ENCODE measurements at places on chromosomes 2 and 18.

- no peak for DNase-seq
These were observed 326.1 kb upstream of the SKOR2 start for GRCh38 chr18:47577520-47577919.

DNA sequence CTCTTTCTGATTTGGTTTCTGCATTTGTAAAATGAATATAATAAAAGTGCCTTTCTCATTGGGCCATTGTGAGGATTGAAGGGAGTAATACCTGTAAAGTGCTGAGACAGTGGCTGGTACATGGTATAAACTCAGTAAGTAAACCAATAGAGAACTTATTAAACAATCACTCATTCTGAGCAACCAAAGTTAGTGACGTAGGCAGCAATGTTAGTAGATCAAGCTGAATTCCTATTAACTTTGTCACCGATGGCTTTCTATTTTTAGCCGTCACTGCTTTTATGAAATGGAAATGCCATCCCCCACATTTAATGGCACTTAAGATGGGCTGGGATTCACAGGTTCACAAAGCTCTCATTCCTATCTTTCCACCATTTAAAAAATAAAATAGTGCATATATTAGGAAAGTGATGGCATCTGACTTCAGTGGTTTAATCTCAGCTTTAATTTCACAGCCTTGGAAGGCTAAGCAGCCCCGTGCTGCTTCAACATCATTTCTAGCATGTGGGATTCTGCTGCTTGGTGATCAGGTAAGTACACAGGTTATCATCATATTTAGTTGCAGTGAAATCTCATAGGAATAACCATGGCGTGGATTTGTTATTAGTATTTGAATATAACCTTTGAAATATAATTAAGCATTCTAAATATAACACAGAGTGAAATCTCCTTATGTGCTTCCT is 17.6 kb upstream of the PPP4R1 start:
- DNase-seq, result no peak

- DNase-seq, result no peak
These were observed 68.0 kb downstream of the DAW1 start for GRCh38 chr2:227939271-227940027.

DNA sequence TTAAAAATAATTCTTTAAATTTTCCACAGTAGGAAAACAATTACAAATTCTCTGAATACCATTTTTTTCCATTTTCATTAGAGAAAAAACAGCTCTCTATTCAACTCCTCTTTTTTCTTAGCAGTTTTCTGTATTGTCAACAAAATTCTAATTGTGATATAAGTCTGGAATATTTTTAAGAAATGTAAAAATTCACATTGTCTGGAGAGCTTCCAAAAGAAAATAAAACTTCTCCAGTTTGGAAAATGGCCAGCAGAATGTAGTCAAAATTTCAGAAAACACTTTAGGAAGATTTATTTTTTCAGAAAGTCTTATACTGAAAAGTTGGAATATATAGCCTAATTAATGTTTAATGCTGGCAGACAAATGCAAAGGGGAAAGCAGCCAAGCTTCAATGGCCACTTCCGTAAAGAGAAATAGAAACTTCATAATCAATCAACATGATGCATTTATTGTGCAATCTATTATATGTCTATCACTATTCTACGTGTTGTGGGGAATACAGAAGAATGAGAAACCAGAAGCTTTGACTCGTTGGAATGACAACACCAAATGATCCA is 733.2 kb upstream of the PKDCC start:
- DNase-seq, result no peak

- no peak for DNase-seq
These were observed 153.6 kb downstream of the DSEL start for GRCh38 chr18:67362906-67363305.

- DNase-seq, result no peak
These were observed 809.0 kb upstream of the FAM98A start for GRCh38 chr2:34408100-34408499.

GRCh38 chr2:194096402-194096801 is 1560.6 kb upstream of the SLC39A10 start:
- DNase-seq, result no peak

GRCh38 chr2:189411860-189412259 is 29.4 kb upstream of the WDR75 start:
- DNase-seq, result no peak

DNA sequence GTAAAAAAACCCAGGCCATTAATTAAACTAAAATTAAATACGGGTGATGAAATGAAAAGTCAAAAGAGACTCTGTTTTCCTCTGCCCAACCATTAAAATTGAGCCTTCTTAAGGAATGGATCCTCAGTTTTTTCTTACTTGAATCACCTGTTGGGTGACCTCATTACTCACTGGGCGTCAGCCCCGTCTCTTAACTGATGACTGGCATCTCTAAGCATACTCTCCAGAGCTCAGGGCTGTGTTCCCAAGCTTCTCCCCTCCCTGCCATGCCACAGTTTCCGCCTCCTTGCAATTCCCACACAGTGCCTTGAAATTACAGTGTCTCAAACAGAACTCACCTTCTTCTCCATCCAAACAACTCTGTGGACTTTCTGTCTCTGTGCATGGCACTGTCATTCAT is 421.1 kb upstream of the CELF4 start:
- DNase-seq, result no peak

- DNase-seq, result no peak
These were observed 265.0 kb upstream of the PARD3B start for GRCh38 chr2:204280262-204280668.

- no peak for DNase-seq
These were observed 696.5 kb downstream of the TDRD15 start for GRCh38 chr2:21820271-21820670.

DNA sequence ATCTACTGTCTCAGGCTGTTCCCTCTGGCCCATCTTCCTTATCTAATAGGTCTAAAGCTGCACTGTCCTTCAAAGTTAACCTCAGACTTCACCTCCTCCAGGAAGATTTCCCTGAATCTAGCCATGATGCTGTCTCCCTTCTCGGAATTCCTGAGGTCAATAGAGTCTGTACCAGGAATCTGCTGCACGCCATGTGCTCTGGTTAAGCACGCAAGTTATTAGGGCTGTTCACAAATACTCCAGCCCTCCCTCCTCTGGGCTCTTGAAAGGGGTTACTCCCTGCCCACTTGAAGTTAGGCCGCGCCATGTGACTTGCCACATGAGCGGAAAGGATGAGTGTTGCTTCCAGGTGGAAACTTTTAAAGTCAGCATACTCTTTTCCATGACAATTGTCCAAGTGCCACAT is 43.6 kb downstream of the MCFD2 start:
- no peak for DNase-seq

DNA sequence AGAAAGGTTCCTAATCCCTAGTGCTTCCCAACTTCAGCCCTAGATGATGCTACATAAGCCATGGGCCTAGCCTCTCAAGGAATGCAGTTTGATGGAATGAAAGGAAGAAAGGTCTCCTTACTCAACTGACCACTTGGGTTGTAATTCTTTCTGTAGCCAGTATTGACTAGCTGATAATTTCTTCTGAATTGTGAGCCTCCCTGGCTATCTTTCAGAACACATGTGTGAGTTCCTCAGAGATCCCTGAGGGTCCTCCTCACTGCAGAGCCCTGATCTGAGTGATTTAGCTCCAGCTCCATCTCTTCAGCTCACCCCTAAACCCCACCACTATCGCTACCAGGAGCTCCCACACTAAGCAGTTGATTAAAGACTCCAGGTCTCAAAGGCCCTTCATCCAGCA is 31.5 kb downstream of the CFAP210 start:
- no peak for DNase-seq

- no peak for DNase-seq
These were observed 67.4 kb upstream of the ZNF804A start for GRCh38 chr2:184530959-184531358.

GRCh38 chr2:207394812-207395534 is 134.8 kb upstream of the CREB1 start:
- DNase-seq, result no peak

DNA sequence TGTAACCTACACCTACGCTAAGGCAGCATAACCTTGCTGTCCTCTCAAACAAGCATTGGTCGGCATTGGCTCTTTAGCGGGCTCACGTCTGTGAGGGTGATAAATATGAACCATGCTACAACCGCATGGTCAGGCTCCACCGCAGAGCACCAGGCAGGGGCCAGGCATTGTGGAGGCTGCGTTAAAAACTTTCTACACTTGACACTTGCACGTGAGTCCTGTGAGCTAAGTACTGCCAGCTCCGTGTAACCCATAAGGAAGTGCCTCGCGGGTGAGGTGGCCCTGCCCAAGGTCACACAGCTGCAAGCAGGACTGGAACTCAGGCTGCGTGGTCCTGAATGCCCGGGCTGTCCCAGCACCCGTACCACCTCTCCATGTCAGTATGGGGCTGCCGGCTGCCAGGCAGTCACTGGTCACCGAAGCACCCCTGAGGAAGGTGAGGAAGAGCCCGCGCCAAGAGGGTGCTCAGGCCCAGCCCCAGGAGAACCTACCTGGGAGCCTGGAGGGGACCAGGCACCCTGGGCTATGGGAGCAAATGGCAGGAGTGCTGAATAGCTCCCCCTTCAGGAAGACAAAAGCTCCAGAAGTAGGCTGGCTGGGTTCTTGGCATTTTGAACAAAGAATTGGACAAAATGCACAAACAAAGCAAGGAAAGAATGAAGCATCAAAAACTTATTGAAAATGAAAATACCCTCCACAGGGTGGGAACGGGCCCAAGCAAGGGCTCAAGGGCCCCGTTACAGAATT is 271.1 kb upstream of the RAB6C start:
- no peak for DNase-seq

GRCh38 chr2:144711630-144712549 is 192.0 kb upstream of the ZEB2 start:
- DNase-seq, result no peak

Measured in activated CD4-positive, CD25-positive, alpha-beta regulatory T cell treated with anti-CD3 and anti-CD28 coated beads, Interleukin-2, amount 50 U/mL, for 72 hours (primary cell).